ENCODE measurements at places on chromosomes 12 and 14.

- DNase-seq: no peak
Observed at GRCh38 chr14:37585101-37585511, 9.9 kb downstream of the FOXA1 start.

GRCh38 chr14:31265701-31266398, 58.3 kb upstream of the HECTD1 start:
- no peak for DNase-seq

DNA sequence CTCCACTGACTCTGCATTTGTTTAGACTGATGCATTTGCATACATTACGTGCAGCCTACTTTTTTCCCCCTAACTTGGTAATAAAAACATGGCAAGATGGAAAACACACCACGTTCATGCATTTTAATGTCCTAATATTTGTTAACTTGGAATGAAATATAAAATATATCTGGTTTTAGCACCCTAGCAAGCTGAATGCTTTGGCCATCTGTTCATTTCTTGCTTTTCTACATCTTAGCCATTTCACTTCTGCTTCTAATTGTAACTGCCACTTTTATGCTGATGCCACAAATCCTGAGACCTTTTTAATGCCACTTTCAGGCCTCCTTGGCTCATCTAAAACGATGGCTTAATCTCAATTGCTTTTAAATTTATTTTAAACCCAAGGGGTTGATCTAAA, 177.7 kb upstream of the RASSF8 start:
- DNase-seq: no peak

DNA sequence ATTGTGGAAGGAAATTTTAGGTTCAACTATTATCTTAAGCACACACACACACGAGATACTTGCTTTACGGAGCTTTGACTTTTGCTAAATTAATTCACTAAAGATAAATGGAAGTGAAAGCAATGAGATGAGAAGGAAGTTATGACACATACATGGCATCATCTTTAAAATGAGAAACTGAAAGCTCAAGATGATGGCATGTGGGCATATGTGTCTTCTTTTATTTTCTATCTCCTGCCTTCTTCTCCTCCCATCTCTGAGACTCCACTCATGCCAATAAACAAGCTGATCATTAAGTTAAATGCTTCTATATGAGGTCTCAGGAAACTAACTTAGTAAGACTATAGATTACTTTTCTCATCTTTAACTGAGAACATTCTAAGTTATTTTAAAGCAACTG, 216.7 kb downstream of the MED13L start:
- DNase-seq: peak; percentile 66

GRCh38 chr12:109951751-109952150, 44.4 kb downstream of the GIT2 start:
- no peak for DNase-seq

DNA sequence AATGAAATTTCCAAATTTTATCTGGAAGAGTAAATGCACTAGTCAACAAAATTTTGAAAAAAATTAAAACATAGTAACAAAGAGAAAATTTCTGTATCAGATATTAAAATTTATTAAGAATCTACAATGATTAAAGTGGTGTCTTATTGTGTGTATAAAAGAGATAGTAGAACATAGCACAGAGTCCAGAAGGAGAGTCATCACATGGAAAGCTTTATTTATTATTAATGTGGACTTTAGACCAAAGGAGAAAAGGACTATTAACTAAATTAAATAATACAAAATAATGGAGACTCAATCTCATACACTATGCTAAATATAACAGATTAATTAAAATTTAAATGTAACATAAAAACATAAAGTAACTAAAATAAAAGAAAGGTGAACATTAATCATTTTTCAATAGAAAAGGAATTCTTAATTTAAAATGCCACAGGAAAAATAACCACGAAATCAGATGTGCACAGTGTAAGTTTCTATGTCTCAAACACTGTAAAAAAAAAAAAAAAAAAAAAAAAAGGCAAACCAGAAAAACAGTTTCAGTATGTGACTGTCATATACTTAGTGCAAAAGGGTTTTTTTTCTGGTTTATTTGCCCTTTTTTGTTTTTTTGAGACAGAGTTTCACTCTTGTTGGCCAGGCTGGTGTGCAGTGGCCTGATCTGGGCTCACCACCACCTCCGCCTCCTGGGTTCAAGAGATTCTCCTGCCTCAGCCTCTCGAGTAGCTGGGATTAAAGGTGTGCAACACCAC, 95.4 kb downstream of the MYF5 start:
- DNase-seq: no peak

DNA sequence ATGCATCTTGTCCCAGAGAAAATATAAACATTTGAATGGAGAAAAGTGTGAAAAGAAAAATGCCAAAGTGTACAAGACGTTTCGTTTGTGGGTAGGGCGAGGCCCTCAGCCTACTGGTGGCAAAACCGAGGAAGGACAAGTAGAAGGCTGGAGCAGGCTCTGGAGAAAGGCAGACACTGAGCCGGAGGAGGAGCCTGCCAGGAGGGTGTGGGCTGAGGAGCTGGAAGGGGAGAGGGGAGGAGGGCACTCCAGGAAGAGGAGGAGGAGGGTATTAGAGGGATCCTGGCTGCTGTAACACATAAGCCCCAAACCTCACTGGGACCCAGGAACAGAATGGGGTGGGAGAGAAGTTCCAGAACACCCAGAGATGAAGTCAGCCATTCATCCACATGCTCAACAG, 47.7 kb downstream of the CLMN start:
- DNase-seq: no peak

- no peak for DNase-seq
Observed at GRCh38 chr12:122740351-122740750, 9.7 kb upstream of the HCAR1 start.

GRCh38 chr12:111410431-111411184, 4.9 kb downstream of the SH2B3 start:
- DNase-seq: no peak

Measured in activated CD4-positive, alpha-beta T cell treated with anti-CD3 and anti-CD28 coated beads, Interleukin-2, amount 50 U/mL, for 16 hours (primary cell).